Stimulated activated CD4-positive, alpha-beta T cell treated with anti-CD3 and anti-CD28 coated beads, Interleukin-2, amount 100 ng/mL, for 4 hours (primary cell): ENCODE measurements at places on chromosomes 4 and X.

GRCh38 chrX:122113376-122113775, 1066.0 kb downstream of the GLUD2 start:
- DNase-seq: no peak

- DNase-seq: no peak
These were observed 41.3 kb downstream of the TRAPPC11 start for GRCh38 chr4:183700407-183700806.

- no peak for DNase-seq
These were observed 68.1 kb upstream of the BCOR start for GRCh38 chrX:40165861-40166260.

DNA sequence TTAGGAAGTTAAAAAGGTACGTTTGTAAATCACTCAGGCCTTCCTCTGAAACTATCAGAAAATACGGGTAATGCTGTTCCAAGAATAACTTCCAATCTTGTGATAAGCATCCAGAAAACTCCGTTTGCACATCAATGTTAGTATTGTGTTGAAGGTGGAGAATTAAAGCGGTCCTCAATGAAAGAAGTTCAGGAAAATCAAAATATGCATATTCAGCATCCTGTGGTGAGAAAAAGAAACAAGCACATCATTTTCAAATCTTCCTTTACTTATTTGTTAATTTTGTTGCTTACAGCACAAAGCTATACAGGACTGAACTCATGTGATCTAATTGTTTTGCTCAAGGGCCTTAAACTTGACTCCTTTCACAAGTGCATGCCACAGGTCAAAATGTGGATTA, 18.5 kb downstream of the DDX60L start:
- DNase-seq: no peak

GRCh38 chrX:147072747-147073146, 258.2 kb upstream of the CXorf51A start:
- no peak for DNase-seq

- DNase-seq: no peak
These were observed 40.5 kb downstream of the ANXA5 start for GRCh38 chr4:121656269-121656641.

- no peak for DNase-seq
These were observed 325.5 kb upstream of the SLC7A11 start for GRCh38 chr4:138567696-138568095.

GRCh38 chrX:140318296-140318695, 186.6 kb downstream of the SOX3 start:
- DNase-seq: no peak

GRCh38 chr4:112379306-112379705, 82.1 kb downstream of the ALPK1 start:
- DNase-seq: no peak

- DNase-seq: no peak
These were observed 29.3 kb downstream of the SH3RF1 start for GRCh38 chr4:169241464-169241863.

- no peak for DNase-seq
These were observed 22.5 kb upstream of the USP27X start for GRCh38 chrX:49856819-49857218.

- DNase-seq: no peak
These were observed 71.7 kb upstream of the HGFAC start for GRCh38 chr4:3369781-3370674.

DNA sequence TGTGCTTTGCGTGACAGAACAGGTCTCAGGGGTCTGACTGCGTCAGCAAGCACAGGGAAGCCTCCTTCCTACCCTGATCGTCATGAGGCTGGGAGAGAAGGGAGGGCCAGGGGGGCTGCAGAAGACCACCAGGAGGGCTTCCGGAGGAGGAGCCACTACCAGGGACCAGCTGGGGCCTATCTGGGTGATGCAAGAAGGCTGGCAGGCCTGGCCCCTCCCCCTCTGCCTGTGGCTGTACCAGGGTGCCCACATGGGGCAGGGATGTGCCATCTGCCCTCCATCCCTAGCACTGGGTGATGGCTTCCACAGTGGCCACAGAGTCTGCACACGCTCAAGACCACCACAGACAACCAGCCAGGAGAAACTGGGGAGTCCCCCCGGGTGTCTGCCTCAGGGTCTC, 116.4 kb upstream of the NKX1-1 start:
- DNase-seq: no peak

DNA sequence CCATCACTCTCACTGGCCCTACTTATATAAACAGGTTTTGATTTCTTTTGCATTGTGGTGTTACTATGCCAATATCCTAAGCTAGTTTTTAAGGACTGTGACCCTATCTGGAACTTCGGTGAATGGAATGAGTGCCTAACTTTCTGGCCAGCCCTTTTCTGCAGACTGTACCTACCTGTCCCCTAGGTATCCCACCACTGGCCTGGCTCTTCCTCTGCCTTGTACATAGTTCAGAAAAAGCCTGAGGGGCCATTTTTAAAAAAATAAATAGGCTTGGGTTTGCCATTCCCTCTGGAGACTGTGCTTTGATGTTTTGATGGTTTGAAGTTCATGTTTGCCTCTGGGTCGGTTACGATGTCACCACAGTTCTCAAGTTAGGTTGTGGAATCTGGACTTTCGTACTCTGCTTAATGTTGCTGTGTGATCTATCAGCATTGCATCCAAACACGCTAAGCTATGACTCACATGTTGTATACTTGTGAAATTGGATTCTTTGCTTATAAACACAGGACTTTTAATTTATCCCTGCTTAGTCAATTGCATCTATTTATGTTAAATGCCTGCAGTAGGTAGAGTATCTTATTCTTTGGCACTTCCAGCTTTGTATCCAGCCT, 182.0 kb downstream of the ANKRD50 start:
- no peak for DNase-seq

- no peak for DNase-seq
These were observed 174.0 kb downstream of the SOWAHB start for GRCh38 chr4:76723924-76724323.

DNA sequence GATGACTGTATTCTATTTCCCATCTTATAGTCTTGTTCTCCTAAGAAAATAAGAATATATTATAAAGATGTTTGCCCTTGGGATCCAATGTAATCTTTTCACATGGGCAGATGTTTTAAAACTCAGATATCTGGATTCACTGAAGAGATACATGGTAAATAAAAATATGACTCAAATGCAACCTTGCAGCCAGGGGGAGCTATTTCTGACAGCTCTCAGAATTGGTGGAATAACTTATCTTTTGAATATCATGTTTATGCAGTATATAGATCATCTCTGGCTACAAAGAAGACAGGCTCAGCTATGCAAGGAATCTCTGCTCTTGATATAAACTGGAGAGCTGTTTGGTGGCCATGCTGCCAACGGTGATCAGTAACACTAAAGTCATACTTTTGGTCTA, 274.7 kb downstream of the GLUD2 start:
- no peak for DNase-seq

DNA sequence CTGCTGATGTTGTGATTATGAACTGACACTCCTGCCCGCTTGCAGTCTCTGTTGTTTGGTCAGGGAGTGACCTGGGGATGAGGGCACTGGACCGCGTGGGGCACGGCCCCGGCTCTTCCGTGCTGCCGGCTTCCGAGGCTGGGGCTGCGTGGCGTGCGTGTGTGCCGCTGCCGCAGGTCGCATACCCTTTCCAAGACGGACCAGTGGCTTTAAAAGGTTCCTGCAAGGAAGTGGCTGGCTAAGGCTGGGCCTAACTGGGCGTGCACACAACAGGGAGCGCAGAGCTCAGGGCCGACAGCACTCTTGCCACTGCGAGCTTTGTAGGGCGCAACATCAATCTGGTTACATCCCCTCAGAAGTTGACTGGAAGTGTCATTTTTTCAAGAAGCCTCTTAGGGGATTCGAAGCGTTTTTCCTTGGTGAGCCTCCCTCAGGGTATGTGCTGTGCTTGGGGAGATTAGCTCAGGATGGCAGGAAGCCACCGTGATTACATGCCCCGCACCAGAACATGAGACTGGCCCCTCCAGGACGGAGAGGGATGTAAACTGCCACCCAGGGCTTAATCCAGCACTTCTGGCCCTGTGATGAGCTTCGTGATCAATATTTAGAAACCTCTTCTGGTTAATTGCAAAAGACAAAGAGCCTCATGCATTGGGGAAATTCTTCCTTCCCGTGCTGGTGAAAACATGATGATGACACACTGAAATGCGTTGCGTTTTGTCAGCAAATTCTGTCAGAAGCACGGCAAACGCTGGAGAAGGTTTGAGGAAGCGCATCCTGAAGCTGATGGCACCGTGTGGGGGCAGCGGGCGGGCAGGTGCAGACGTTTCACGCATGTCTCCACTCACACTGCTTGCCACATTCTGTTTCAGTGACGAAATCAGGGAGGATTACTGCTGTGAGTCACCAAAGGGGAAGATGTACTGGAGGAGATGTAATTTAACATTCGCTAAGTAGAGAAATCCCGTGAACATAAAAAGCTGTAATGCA, 11.1 kb downstream of the MAEA start:
- DNase-seq: no peak

DNA sequence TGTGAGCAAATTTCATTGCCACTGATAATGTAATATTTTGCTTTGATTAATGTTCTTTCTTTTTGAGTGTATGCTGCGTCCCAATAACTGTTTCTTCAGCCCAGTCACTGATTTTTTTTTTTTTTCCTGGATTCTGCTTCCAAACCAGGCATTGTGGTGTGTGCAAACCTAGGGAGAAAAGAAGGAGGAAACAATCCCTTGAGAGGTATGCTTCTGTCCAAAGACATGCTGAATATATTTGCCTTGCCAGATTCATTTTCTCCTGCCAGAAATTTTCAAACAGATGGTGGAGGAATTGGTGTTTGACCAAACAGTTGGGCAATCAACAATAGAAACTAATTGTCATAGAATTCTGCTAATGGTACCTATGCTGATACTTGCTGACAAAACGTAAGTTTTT, 753.6 kb downstream of the RPA4 start:
- no peak for DNase-seq

GRCh38 chr4:83552083-83552482, 16.2 kb downstream of the GPAT3 start:
- DNase-seq: no peak
